ENCODE measurements at places on chromosomes 12 and 14. TPM values are rescaled to one million over a fixed set of nuclear protein-coding genes. Genes with fewer than 3 reads are reported as not detected.

DNA sequence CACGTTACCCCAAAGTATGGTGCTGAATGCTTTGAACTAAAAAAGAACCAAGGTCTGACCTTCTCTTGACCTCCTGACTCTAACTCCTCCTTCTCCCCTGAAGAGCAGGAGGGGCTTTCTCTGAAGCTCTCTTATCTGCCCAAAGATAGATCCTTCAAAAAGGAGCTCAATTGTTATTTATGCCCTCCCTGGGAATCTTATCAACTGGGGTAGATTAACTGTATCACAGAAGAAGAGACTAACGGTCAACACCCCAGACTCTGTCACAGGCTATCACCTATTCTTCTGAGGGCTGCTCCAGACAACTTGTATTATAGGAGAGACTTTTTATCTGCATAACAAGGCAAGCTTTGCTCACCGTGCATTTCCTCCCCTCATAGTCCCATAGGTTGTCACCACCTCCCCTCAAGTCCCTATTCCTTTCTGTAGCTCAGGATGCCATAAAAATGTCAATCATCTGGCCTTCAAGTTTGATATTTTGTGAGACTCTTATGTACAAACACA is 86.6 kb downstream of the PAPLN start:
- no peak overlapping the region for H3K27ac ChIP-seq
- no peaks in the 10 kb centered on the region for H3K4me1 ChIP-seq
- no peaks in the 10 kb centered on the region for H3K36me3 ChIP-seq
- no peak overlapping the region for H3K4me3 ChIP-seq
- no peaks in the 10 kb centered on the region for H3K27me3 ChIP-seq
- DNase-seq: no peak

DNA sequence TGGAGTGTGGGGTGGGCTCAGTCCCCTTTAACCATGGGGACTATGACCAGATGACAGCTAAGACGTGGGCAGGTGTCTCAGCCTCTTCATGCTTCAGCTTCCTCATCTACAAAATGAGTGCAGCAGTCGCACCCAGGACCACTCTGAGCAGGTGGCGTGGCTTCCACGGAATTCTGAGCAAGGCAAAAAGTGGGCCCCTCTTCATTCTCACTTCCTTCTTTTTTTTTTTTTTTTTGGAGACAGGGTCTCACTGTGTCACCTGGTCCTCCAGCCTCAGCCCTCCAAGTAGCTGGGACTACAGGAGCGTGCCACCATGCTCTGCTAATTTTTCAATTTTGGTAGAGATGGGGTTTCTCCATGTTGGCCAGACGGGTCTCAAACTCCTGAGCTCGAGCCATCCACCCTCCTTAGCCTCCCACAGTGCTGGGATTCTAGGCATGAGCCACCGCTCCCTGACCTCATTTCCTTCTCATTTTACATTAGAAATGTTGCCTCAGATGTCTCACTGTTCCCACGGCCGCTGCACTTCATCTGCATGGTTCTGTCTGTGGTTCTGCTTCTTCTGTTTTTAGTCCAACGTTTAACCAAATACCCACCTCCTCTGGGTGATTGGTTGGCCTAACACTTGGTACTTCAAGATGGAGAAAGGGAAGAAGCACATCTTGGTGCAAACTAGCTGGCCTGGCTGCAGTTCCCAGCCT is 41.3 kb upstream of the BCL7A start:
- no peak for DNase-seq
- H3K4me3 ChIP-seq: no peak overlapping the region
- no peaks in the 10 kb centered on the region for H3K27me3 ChIP-seq
- H3K4me1 ChIP-seq: no peaks in the 10 kb centered on the region
- H3K36me3 ChIP-seq: no peaks in the 10 kb centered on the region

- peak overlapping the region; percentile 88 for H3K27ac ChIP-seq
- H3K36me3 ChIP-seq: no peaks in the 10 kb centered on the region
- no peak for DNase-seq
- no peak overlapping the region for H3K4me3 ChIP-seq
Measured at GRCh38 chr12:123071857-123072256, 79.0 kb downstream of the PITPNM2 start.

DNA sequence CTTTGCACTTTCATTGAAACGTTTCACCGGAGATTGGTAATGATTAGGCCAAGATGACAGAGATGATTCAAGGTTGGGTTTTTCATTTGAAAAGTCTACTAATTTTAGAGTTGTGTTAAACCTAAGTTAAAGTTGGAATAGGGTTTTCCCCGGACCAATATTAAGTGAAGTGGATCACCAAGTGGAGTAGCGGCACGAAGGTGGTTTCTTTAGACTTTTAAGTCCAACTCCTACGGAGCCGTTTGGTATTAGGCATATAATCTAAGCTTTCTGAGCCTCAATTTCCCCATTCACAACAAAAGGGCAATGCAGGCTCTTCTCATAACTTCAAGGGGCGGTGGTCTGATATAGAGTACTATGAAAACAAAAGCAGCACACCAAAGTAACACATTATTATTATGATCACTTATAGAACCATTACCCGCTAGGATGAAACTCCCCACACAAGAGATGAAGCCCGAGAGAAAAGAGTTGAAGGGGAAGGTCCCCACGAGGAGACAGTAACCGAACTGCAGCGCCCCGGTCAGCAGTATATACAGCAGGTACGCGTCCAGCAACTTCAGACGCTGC is 413 bp downstream of the DAD1 start:
- H3K4me3 ChIP-seq: peak overlapping the region; percentile 76
- H3K27ac ChIP-seq: peak overlapping the region; percentile 92

DNA sequence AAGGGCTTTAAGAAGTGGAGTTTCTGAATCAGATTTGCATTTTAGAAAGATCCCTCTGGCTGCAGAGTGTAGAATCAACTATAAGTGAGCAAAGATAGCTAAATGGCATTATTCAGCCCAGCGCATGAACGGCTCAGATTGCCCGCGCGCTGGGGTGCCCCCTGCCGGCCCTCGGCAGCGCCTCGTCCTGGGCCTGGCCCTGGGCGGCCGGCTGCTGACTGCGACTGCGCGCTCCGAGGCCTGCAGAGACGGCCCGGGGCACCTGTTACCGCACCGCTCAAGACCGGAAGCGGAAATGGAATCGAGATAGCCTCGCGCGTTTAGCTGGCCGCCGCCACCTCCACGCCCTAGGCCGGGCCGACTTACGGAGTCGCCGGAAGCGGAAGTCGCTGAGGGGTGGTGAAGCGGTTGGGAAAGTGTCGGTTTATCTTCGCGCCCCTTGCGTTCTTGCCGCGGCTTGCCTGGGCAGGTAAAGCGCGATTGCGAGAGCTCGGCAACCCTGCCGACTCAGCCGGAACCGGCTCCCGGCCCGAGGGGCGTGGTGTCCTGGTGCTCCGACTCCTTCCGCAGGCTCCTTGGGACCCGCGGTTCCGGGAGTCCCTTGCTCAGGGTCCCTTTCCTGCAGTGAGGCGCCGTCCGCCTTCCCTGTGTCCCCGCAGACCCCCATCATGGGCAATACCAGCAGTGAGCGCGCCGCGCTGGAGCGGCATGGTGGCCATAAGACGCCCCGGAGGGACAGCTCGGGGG is at the start of gene PRKAB1:
Gene PRKAB1, plus strand, starts transcription at position 557 of the 747 bp plus-strand sequence. Its CDS starts 112 bp downstream, at position 669.
- peak within 1 kb of the TSS; percentile 96 for H3K27ac ChIP-seq
- H3K4me1 ChIP-seq: peaks cover 48% of the 10 kb centered on the region
- H3K27me3 ChIP-seq: no peaks in the 10 kb centered on the region
- H3K36me3 ChIP-seq: no peaks in the 10 kb centered on the region

The SMIM41 gene
- total RNA-seq: not detected

All from heart right ventricle (tissue), 16 donors.